Activated CD8-positive, alpha-beta T cell treated with anti-CD3 and anti-CD28 coated beads, Interleukin-2, amount 10 ng/mL, durations not matched to agents 7 days and 5 days (primary cell): ENCODE measurements at places on chromosomes 5 and 9. TPM values are rescaled to one million over a fixed set of nuclear protein-coding genes. Genes with fewer than 3 reads are reported as not detected.

DNA sequence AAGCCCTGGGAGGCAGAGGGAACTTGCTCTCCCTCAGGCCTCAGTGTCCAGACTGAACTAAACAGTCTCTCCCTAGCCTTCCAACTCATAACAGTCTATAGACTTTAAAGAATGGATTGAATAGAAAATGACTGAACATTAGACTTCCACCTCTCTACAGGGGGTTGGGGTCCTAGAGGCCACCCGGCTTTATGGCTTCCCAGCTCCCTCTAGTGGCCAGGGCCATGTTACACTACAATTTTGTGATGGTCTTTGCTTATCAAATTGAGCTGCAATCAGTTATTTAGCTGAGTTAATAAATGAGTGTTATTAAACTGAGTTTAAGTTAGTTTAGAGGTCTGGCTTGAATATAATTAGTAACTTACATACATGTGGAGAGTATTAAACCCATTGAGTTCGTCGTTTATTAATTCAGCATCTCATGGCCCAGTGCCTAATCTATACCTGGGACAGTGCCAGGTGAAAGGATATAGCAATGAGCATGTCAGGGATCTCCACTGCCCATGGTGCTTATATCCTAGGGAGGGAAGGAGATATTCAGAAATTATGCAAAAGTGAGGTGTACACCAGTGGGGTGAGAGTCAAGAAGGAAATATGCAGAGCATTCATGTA is 105.2 kb downstream of the SH3TC2 start:
- no peaks in the 10 kb centered on the region for H3K4me1 ChIP-seq
- H3K27ac ChIP-seq = no peak overlapping the region
- H3K36me3 ChIP-seq = no peaks in the 10 kb centered on the region
- peak; percentile 62 for DNase-seq
- H3K27me3 ChIP-seq = peaks cover 21% of the 10 kb centered on the region
- H3K4me3 ChIP-seq = no peak overlapping the region

- no peak overlapping the region for H3K4me3 ChIP-seq
- peaks cover 21% of the 10 kb centered on the region for H3K36me3 ChIP-seq
- H3K27ac ChIP-seq = no peak overlapping the region
- H3K4me1 ChIP-seq = peaks cover 32% of the 10 kb centered on the region
- DNase-seq = no peak
Measured at GRCh38 chr9:137660144-137660543, 41.3 kb downstream of the EHMT1 start.

- no peak overlapping the region for H3K4me3 ChIP-seq
- no peaks in the 10 kb centered on the region for H3K4me1 ChIP-seq
- H3K27ac ChIP-seq = no peak overlapping the region
Measured at GRCh38 chr5:44943647-44944046, 134.9 kb downstream of the MRPS30 start.

DNA sequence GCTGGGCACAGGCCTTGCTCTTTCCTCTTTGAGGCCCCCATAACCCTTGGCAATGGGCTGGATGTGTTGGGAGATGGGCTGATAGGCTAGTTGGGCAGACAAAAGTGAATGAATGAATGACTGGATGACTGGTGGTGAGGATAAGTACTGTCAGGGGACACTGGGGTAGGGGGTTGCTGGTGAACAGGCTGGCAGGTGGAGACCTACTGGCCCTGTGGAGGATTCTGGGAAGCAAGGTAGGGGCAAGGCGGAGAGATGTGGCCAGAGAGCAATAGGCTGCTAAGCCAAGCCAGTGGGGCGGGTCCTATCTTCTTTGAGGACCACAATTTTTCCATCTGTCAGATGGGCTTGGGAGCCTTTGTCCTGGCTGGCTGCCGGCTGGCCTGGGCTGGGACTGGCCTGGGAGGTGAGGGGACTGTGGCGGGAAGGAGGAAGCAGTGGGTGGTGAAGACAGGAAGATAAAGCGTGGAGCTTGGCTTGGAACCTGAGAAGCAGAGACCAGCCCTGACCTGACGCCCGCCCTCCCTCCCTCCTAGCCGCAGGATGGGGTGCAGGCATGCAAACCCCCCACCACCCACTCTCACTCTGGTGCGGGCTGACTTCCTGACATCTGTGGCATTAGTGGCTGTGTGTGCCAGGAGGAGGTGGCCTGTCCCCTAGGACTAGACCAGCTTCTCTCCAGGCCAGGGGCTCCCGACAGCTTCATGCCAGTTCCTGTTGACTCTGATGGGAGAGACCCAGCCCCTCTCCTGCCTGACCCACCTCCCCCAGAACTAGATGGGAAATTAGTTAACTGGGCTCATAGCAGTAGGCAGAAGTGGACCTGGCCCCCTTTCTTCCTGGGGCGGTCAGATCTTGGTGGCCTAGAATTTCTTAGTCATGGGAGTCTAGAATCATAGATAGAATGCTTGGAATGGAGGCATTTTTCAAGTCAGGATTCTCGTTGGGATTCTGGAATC is 9.5 kb downstream of the CXXC5 start:
- peaks cover 35% of the 10 kb centered on the region for H3K4me1 ChIP-seq
- H3K4me3 ChIP-seq = no peak overlapping the region
- peaks cover 7% of the 10 kb centered on the region for H3K27me3 ChIP-seq
- no peaks in the 10 kb centered on the region for H3K36me3 ChIP-seq
- peak overlapping the region; percentile 68 for H3K27ac ChIP-seq

- no peak overlapping the region for H3K4me3 ChIP-seq
- H3K4me1 ChIP-seq = peaks cover 2% of the 10 kb centered on the region
- H3K27ac ChIP-seq = no peak overlapping the region
- peaks cover 13% of the 10 kb centered on the region for H3K27me3 ChIP-seq
- DNase-seq = no peak
- no peaks in the 10 kb centered on the region for H3K36me3 ChIP-seq
Measured at GRCh38 chr5:146193285-146193684, 10.1 kb upstream of the RBM27 start.

Gene ROR2
- total RNA-seq = 0.05 TPM

- H3K36me3 ChIP-seq = no peaks in the 10 kb centered on the region
- H3K4me1 ChIP-seq = no peaks in the 10 kb centered on the region
- no peak overlapping the region for H3K4me3 ChIP-seq
Measured at GRCh38 chr9:108521063-108521590, 334.7 kb downstream of the ACTL7B start.

DNA sequence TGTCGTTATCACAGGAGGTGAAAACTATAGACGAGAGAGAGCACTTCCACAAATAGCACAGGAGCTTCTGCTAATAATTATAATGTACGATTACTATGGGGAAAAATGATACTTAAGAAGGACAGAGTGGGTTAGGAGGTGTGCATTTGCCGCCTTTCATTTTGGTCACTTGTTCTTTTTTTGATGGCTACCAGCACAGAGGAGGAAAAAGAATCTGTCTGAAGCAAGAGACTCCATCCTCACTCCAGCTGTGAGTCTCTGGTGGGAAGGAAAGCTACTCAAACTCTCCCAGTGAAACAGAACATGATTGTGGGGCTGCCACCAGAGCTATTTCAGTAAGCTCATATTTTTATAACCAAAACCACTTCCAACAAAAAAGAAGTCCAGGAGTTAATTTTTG is 270.4 kb upstream of the TMEM161B start:
- no peaks in the 10 kb centered on the region for H3K36me3 ChIP-seq
- no peaks in the 10 kb centered on the region for H3K4me1 ChIP-seq
- peaks cover 5% of the 10 kb centered on the region for H3K27me3 ChIP-seq

- no peak overlapping the region for H3K27ac ChIP-seq
- peak overlapping the region; percentile 8 for H3K4me3 ChIP-seq
- H3K36me3 ChIP-seq = no peaks in the 10 kb centered on the region
- no peak for DNase-seq
- H3K27me3 ChIP-seq = peaks cover 26% of the 10 kb centered on the region
- peaks cover 29% of the 10 kb centered on the region for H3K4me1 ChIP-seq
Measured at GRCh38 chr9:97714435-97714834, 17.3 kb upstream of the XPA start.

- no peak for DNase-seq
- H3K36me3 ChIP-seq = no peaks in the 10 kb centered on the region
- H3K27me3 ChIP-seq = peaks cover 21% of the 10 kb centered on the region
Measured at GRCh38 chr9:109213285-109214121, 46.5 kb upstream of the FRRS1L start.

Gene STOML2
- total RNA-seq = 130 TPM

GRCh38 chr9:6996061-6996854 is 238.5 kb downstream of the KDM4C start:
- H3K4me1 ChIP-seq = no peaks in the 10 kb centered on the region
- H3K27ac ChIP-seq = no peak overlapping the region
- H3K27me3 ChIP-seq = no peaks in the 10 kb centered on the region
- no peak overlapping the region for H3K4me3 ChIP-seq

DNA sequence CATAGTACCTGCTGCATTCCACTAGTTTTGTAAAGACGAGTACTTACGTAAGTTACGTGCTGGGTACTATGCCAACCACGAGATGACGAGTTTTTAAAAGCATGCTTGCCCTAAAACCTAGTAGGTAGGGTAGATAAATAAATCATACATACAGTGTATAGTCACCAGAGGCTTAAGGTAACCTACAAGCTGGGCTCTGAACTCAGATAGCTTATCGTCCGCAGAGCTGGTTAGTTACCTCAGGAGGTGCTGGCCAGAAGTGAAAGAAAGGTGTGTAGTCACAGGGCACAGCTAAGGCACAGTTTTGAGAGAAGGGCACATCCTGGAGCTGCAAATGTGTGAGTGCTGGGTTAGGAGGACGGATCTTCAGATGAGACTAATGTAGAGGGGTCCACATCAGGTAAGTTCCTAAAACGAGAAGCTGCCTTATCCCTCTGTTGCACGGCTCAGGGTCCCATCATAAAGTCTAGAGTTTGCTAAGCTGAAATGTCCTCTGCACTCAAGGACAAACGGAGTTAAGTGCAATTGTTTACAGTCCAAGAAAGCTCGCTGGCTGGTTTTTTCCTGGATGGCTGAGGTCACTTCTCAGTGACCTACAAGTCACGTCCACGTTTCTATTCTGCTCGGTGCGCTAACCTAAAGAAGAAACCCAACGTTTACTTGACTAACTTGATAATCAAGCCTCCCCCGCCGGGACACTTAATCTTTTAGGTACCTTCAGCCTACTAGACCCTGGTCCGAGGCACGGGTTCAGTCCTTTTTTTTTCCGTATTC is 1.1 kb upstream of the SNX24 start:
- H3K4me3 ChIP-seq = peak overlapping the region; percentile 81
- no peak overlapping the region for H3K27ac ChIP-seq
- H3K27me3 ChIP-seq = peaks cover 30% of the 10 kb centered on the region

Gene POU4F3
- total RNA-seq = not detected

DNA sequence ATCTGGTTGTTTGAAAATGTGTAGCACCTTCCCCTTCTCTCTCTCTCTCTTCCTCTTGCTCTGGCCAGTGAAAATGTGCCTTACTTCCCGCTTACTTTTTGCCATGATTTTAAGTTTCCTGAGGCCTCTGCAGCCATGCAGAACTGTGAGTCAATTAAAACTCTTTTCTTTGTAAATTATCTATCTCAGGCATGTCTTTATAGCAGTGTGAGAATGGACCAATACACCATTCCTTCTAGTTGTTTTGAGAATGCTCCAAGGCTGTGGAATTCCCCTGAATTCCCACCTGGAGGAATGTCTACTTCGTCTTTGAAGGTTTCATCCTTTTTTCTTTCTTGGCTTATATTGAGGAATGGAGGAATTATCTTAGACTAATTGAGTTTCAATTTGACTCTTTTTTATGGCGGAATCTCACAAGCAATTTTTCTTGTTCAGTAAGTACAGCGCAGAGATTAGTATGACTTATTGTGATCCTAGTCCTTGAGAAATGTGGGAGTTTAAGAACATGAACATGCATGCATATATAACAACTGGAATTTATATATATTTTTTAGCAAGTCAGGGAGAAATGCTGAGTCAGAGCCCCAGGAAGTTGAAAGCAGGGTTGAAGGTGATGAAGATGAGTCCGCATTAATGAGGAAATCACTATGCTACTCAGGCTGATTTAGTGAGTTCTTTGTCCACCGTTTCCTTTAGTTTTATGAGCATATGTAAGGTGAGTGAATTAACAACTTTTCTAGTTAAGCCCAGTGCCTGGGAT is 488.1 kb upstream of the ADAMTS16 start:
- H3K27ac ChIP-seq = no peak overlapping the region
- DNase-seq = no peak
- no peak overlapping the region for H3K4me3 ChIP-seq
- no peaks in the 10 kb centered on the region for H3K4me1 ChIP-seq

DNA sequence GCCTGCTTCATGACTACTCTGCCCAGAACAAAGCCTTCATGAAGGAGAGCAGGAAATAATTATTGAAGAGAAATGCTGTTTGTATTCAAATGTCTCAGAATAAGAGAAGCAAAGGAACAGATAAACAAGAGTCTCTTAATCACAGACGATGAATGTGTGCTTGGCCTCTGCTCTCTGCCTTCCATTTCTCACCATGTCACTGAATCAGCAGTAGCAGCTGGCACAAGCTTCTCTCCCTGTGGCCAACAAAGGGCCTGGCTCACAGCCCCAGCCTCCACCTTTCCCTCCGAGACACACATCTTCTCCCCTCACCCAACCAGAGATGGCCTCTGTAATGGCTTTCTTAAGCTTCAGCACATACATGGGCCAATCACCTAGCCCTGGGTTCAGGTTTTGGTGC is 128.1 kb upstream of the SLIT3 start:
- H3K4me1 ChIP-seq = no peaks in the 10 kb centered on the region
- H3K4me3 ChIP-seq = no peak overlapping the region
- H3K36me3 ChIP-seq = no peaks in the 10 kb centered on the region
- peaks cover 3% of the 10 kb centered on the region for H3K27me3 ChIP-seq
- H3K27ac ChIP-seq = no peak overlapping the region

GRCh38 chr9:135152614-135153334 is 65.3 kb downstream of the OLFM1 start:
- no peaks in the 10 kb centered on the region for H3K27me3 ChIP-seq
- no peaks in the 10 kb centered on the region for H3K4me1 ChIP-seq
- no peak overlapping the region for H3K27ac ChIP-seq
- no peak overlapping the region for H3K4me3 ChIP-seq
- no peaks in the 10 kb centered on the region for H3K36me3 ChIP-seq
- no peak for DNase-seq
